WTC11 (cell line): ENCODE measurements at places on chromosomes 6 and 20. TPM values are rescaled to one million over a fixed set of nuclear protein-coding genes. Genes with fewer than 3 reads are reported as not detected.

Gene VWA7
- total RNA-seq, result 1.2 to 1.8 TPM (median 1.4 TPM) in 3 replicates

DNA sequence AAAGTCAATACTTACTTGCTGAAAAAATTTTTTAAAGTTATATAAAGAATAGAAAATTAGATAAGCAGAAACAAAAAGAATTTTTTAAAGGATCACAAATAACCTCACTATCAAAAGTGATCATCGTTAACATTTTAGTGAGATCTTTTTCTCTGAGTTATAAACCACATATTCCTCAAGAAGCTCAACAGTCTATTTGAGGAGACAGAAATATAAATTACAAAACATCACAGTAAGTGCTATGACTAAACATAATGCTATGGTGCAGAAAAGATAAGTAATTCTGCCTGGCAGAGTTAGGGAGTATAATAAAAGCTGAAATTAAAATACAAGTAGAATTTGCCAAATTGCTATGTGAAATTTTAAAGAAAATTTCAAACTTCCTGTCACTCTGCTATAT lies 226.7 kb downstream of the LMBRD1 start:
- DNase-seq, result no peak

GRCh38 chr6:157314705-157315321 lies 8.5 kb downstream of the TMEM242 start:
- DNase-seq, result no peak

Gene ATF6B
- total RNA-seq, result 46.1 to 49.1 TPM (median 47.5 TPM) in 3 replicates

Gene DZANK1
- 6.1 to 8.2 TPM (median 7.7 TPM) in 3 replicates for total RNA-seq

- DNase-seq, result no peak
Observed at GRCh38 chr6:122754191-122754731, 25.3 kb upstream of the FABP7 start.

DNA sequence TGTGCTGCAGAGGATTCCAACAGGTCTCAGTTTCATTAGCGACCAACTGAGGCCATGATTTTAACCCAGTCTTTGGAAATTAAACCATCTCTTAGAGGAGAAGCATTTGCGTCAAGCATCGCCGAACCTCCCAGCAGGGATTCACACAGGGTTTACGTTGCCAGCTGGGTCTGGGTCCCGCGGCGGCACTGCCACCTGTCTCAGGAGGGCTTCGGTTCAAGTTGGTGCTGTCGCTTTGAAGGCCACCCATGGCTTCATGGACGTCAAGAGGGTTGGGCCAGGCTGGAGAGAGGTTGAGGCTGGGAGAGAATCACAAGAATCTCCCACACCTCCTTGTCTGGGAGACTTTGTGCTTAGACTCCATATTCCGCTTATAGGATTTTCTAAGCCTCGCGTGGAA lies 43.0 kb upstream of the FRMD1 start:
- DNase-seq, result no peak

DNA sequence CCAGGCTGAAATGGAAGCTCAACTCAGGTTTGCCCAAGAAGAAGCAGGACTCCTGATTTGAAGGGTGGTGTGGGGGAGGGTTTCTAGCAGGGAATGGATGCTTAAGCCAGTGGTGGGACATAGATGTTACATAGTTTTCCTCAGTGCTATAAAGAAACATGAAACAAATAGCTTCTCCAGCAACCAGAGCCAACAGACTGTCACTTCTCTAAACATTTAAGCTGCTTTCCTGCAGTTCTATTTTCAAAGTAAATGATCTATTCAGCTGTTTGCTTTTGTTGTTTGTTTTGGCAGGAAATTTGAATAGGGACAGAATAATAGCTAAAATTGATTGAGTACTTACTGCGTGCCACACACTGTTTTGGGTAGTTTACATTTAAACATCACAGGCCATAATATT lies 169.0 kb downstream of the UST start:
- DNase-seq, result no peak

GRCh38 chr6:161596807-161597520 lies 323.1 kb upstream of the AGPAT4 start:
- DNase-seq, result no peak

Gene TRIM31
- total RNA-seq, result 0.11 to 0.16 TPM (median 0.13 TPM) in 3 replicates

DNA sequence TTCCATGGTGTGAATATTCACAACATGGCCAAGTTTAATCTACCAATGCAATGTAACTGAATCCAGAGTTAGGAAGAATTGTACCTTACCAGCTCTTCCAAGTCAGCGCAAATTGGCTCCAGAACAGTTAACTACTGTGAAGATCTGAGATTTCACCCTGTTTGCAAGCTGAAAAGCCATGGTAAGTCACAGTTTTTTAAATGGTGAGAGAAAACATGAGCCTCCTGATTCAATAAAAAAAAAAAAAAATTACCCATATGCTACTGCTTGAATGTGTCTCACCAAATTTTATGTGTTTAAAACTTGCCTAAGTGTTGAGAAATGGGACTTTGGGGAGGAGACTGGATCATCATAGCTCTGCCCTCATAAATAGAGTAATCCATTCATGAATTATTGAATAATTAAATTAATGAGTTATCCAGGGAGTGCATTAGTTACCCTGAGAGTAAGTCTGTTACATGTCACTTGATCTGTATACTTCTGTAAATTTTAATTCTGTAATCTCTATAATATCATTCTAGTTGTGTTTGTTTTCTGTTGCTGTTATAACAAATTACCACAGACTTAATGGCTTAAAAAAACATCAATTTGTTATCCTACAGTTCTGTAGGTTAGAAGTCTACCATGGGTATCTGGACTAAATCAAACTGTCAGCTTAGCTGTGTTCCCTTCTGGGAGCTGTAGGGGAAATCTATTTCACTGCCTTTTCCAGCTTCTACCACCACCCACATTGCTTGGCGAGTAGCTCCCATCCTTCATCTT lies 1355.9 kb downstream of the GRIK2 start:
- DNase-seq, result no peak

DNA sequence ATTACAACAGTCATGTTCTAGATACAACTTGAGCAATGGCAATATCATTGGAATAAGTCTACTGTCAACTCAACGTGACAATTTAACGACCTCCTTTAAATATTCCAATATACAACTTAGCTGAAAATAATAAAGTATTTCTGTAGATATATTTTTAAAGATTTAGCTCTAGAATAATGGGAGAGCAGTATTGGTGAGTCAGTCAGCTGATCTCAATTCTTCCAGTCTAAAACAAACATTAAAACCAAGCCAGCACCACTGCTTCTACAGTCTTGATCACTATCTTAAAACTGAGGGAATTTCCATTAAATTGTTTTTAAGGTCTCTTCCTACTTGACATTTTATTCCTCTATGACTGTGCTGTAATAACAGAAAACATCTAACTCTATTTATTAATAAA lies 38.2 kb downstream of the NOL7 start:
- no peak for DNase-seq

DNA sequence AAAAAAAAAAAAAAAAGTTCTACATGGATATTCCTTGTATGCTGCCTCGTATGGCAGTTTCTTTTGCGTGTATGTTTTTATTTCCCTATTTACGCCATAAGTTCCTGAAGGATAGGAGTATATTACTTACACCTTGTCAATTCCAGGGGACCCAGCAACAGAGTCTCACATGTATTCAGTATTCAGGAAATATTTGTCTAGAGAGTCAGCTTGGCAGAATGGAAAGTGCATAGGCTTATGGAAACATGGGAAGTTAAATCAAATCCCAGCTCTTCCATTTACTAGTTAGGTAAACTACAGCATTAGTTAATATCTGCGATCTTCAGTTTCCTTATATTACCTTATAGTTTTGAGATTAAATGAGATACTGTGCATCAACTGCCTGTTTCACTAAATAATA lies 51.1 kb upstream of the SLC22A16 start:
- no peak for DNase-seq

- no peak for DNase-seq
Observed at GRCh38 chr20:38853759-38854158, 48.3 kb downstream of the PPP1R16B start.

- no peak for DNase-seq
Observed at GRCh38 chr6:39169448-39170344, 54.7 kb upstream of the SAYSD1 start.

- no peak for DNase-seq
Observed at GRCh38 chr20:18436847-18437246, 30.0 kb downstream of the DZANK1 start.

DNA sequence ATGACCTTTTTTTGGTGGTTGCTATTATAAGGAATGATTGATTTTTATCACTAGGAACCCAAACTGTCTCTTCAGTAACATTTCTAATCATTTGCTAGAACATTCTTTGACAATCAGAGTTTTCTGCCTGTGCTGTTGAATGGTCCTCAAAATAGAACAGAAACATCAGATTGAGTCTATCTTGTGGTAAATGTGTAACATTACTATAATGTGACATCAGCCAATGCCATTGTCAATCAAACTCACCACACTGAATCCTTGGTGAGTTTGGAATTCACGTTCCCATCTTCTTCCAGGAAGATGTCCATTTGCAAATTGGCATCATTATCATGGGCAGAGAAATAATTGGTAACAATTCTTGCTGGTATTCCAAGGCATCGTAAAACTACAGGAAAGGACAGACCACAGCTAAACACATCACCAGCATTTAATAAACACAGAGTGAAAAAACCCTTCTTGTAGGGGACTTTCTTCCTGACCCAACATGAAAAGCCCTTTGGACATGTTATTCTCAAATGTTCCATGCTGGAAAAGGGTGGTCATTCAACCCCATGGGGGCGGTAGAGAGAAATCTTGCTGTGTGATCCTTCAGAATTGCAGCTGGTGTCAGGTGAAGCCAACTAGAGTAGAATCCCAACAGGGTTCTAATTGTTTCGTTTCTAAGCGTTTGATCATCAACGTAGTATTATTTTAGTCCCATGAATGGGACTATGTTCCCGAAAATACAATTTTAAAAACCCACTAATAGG lies 98.5 kb downstream of the F13A1 start:
- DNase-seq, result peak; percentile 68

Gene LINC00237
- total RNA-seq, result 0.78 to 3.1 TPM (median 0.80 TPM) in 3 replicates

DNA sequence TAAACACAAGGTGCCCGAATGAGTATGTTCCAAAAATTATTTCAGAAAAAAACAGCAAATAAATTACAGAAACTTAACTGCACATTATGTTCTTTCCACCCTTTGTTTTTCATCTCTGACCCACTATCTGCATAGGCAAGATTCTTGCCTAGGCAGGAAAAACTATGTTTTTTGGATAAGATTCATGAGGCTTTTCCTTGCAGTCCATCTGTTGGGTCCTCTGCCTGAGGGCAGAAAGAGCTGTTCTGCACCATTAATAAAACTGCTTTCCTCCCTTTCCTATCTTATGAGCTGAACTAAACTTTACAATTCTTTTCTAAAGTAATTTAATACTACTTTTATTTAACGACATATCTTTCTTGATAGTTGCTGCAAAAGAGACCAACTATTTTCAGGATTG lies 21.1 kb downstream of the ENPP1 start:
- no peak for DNase-seq

- no peak for DNase-seq
Observed at GRCh38 chr20:51218603-51219002, 195.7 kb upstream of the KCNG1 start.

DNA sequence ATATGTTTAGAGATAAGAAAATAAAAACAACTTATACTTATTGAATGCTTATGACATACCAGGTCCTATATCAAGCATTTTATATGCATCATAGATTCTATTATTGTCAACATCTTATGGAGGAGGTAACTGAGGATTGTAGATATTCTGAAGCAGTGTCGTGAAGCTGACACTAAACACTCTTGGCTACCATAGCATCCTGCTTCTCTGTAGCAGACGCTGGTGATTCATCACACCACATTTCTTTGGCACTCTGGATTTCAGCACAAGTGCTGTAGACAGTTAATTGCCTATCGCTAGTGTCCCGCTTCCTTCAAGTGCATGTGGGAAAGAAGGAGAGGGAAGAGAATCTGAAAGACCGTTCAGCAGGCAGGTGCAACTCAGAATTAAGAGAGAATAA lies 317.1 kb downstream of the PLCB1 start:
- no peak for DNase-seq

Gene PCNA
- total RNA-seq, result 239 to 262 TPM (median 240 TPM) in 3 replicates

- no peak for DNase-seq
Observed at GRCh38 chr6:4487538-4487937, 288.7 kb upstream of the CDYL start.

DNA sequence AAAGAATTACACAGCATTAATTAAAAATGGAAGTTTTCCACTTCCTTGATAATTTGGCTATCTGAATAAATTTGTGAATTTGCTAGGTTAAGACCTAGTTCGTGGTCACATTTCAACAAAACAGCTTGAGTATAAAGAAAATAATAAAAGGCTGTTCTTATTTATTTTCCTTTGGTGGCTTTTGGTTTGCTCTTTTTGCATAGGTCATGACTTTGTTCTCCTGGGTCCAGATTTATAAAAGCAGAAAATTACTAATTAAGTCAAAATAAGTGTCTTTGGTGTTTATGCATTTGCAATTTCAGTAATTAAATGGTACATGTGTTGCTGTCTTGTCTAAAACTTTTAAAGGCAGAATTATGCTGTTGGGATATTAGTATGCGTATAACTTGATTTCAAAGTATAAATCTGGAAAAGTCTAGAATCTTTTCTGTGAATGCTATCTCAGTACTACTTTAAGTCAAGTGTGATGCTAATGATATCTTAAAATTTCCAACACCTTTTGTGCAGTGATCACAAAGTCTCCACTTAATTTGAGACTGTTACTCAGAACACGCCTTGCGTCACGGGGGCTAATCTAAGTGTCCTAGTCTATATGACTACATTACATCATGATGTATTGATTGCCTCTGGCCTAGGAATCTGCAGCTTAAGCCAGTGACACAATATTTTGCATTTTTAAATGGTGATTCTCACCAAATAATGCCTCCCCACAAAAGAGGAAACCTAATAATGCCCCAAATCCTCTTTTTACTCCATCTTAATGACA lies 41.0 kb downstream of the GNAS start:
- DNase-seq, result no peak

Gene ARMH2
- not detected in 3 replicates for total RNA-seq

- DNase-seq, result peak; percentile 80
Observed at GRCh38 chr20:5316188-5317158, at the start of gene PROKR2. PROKR2 (minus strand) TSS chr20:5316954; CDS start chr20:5314369, 2,585 bp downstream.
